ENCODE measurements at places on chromosomes 3 and 15. TPM values are rescaled to one million over a fixed set of nuclear protein-coding genes. Genes with fewer than 3 reads are reported as not detected.
A peak's percentile ranks its signal among the peaks of the same experiment; 100 is the strongest.

GRCh38 chr3:128588147-128588546, 62.5 kb downstream of the RPN1 start:
- DNase-seq, result no peak

GRCh38 chr3:142450189-142450588, 2.4 kb upstream of the XRN1 start:
- no peak for DNase-seq

GRCh38 chr3:58116161-58116955, 94.4 kb downstream of the DNASE1L3 start:
- DNase-seq, result no peak

- peak; percentile 34 for DNase-seq
Measured at GRCh38 chr3:129424185-129424841, 4.1 kb downstream of the EFCAB12 start.

DNA sequence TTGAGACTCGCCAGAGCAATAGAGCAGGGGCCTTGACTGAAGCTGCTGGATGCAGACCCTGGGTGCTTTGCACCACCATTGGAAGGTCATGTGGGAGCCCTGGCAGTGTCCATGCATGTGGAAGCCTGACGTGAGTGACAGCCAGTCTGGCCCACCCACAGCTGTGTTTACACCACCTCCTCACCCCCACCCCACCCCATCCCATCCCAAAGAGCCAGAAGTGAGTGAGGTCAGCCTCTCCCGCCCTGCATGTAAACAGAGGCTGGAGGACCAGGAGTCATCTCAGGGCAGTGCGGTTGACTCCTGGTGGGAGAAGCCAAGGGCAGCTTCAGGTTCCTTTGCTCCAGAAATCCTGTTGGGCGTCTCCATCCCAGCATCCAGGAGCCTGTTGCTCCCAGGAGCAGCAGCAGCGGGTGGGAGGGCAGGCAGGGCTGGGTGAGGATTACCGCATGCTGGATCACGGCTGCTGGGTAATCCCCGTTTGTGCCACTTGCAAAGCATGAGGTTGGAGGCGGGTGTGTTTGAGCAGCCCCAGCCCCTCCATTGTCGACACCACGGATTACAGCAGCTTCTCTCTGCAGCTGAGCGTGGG, 44.6 kb downstream of the CORO2B start:
- DNase-seq, result no peak

- no peak for DNase-seq
Measured at GRCh38 chr15:90686435-90687218, 30.5 kb upstream of the BLM start.

DNA sequence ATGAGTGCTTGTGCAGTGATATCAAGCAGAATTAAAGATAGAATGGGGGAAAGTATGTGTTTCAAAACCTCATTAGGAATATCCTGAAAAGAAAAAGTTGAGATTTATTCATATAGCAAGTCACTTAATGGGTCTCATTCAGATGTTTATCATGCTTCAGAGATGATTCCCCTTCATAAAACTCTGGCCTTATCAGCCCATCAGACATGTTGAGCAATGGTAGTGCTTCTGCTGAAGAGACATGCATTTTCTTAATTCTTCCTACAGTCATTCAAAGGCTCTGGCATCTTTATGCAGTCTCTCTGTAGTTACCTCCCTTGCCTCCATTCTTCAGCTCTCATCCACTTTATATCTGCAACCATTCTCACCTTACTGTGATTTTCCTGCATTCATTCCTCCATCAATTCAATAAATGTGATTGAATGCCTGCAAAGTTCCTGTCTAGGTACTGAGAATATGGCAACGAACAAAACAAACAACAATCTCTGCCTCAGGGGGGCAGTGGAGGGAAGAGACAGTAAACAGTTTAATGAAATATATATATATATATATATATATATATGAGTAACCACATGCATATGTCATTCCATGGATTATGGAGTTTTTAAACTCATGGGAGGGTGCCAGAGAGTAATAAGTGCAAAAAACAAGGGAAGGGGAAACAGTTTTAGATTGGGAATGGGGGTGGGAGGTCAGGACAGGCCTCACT, 138.5 kb downstream of the NECTIN3 start:
- DNase-seq, result no peak

GRCh38 chr3:16455001-16455400, 58.5 kb downstream of the RFTN1 start:
- DNase-seq, result no peak

- DNase-seq, result no peak
Measured at GRCh38 chr3:71185733-71186455, 397.6 kb downstream of the FOXP1 start.

- DNase-seq, result no peak
Measured at GRCh38 chr3:154872074-154872473, 208.0 kb upstream of the MME start.

DNA sequence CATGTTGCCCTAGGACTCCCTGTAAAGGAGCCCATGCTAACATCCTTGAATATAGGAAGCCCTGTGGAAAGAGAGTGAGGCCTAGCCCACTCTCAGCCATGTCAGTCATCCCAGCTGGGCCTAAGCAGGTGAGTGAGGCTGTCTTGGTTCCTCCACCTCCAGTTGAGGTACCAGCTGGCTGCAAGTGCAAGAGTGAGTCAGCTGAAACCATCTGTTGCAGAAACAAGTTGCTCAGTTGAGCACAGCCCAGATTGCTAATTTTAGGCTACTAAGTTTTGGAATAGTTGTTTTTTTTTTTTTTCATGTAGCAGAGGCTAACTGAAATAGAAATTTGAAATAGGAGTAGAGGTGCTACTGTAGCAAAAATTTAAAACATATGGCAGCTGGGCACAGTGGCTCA, 43.7 kb upstream of the ADPGK start:
- no peak for DNase-seq

DNA sequence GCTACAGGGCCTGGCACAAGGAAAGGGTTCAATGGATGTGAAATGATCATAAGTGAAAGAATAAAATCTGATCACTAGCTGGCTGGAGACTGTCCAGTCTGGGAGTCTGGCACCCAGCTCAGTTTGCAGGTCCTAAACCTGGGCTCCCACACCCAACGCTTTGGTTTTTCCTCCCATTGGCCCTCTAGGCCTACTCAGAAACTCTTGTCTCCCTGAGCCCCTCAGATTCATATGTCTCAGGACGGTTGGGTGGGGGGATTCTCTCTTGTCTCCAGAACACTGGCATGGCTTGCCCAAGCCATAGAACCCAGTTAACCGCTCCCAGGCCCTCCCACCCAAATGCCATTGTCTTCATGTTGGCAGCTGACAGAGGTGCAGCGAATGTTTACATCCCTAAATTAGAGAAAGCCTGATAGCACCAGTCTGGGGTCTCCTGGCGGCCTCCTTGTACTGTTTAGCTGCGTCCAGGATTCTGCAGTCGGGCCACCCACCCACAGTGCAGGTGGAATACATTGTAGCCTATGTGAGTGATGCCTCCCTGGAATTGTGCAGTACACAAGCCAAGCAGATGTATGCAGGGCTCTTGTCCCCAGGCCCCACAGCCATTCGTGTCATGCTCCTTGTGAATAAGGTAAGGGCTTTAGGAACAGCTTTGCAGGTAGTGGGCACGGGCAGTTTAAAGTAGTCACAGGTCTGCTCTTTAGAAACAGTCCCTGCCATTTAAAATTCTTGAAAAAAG, 266.3 kb downstream of the XXYLT1 start:
- DNase-seq, result no peak

Gene CTXN2
- total RNA-seq, result 0.05 TPM

Gene FBXO40
- total RNA-seq, result not detected

Gene STAB1
- total RNA-seq, result 0.50 TPM
